ENCODE measurements at places on chromosomes 7 and 10.

DNA sequence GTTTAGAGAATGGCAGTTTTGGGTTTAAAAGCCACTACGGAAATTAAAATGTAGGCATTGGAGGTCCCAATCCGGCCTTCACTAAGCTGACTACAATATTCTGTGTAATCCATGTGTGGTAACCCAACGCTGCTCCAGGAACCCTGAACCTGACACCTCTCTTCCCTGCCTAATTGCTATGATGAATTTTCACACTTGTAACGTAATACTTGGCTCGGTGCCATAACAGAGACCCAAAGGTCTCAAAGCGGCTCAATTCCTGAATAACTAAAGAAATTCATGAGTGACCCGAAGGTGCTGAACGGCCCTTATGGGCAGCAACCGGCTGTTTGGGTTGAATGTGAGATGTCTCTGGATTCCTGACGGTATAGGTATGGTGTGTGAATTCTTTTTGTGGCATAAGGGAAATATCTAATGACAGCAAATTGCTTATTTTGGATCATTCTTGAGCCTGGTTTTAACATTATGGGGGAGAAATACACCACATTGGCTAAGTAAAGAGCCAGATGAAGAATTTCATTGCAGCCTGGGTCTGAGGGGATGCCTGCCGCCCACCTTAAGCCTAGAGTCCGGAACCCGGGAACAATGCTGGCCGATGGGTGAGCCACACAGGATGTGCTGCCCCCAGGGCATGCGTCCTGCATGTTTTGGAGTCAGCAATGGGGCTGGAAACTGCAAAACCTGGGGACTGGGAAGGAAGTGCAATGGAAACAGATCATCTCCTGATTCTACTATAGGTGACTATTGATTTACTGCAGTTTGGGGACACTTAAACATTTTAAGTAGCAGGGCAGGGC is 69.7 kb upstream of the FZD8 start:
- DNase-seq, result no peak

GRCh38 chr10:124741281-124741921 is 2.8 kb downstream of the FAM53B start:
- DNase-seq, result peak; percentile 60

DNA sequence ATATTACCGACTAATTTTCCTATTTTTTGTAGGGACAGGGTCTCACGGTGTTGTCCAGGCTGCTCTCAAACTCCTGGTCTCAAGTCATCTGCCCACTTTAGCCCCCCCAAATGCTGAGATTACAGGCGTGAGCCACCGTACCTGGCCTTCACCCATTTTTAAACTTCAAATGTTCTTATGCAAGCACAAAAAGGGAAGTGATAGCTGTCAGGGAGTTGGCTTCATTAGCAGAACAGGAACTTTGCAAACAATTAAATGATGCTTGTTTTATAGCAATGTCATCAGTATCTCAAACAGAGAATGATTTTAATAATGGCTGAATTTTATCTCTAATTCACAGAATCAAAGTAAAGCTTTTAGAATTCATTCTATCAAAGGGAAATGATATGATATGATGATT is 49.8 kb upstream of the FAM171A1 start:
- DNase-seq, result no peak

DNA sequence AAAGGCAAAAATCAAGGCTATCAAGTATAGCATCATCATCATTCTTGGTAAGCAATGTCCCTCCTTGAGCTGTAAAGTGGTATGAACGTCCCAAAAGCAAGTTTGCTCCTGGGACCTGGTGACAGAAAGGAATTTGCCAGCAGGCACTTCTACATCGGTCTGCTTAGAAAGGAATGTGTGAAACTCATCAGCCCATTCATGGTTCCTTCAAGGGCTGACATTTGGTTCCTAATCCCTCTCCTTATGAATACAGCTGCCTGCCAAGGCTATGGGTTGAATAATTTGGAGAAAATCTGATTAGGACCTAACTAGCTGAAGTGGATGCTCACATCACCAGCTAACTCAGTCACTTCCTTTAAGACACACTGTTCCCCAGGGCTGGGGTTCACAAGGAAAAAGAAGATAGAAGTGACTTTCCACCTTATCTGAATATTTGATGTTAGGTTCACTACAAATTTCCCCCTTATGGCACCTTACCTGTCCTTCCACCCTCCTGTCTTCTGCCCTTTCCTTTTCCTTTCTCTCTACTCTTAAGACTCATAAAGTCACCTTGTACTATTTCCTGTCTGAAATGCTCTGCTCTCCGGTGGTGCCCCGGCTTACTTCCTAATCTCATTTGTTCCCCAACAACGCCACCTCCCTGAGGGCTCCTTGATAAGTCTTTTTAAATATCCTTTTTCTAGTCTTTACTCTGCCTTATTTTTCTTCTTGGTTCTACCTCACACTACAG is 187.1 kb downstream of the NPSR1 start:
- no peak for DNase-seq

DNA sequence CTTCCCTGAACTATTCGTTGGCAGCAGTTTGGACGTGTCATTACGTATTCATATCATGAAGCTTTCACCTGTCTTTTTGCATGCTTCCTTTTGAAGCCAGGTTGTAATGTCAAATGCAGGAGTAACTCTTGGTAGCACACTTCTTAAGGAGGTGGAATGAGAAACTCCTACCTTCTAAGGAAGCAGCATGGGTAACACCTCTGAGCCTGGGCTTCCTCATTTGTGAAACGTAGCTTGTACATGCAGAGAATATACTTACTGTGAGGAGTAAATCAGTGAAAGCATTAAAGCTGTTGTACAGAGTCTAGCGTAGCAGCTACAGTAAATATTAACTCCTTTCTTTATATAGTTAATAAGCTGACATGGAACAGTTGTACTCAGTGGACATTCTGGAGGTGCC is 21.1 kb downstream of the CUL1 start:
- DNase-seq, result no peak

DNA sequence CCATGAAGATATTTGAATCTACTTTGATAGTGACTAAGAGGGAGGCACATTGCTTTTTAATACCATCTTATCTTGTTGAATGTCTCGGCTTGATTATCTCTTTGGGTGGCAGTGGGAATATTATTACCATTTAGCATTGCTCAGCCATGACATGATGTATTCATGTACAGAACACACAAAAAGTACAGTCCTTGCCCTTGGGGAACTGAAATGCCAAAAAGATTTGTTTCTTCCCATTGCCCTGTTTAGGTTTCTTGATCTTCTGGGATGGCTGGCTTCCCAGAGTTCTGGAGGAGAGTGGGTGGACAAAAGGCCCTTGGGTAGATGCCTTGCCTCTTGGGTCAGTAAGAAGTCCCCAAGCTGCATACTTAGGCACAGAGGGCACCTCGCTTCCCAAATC is 23.8 kb downstream of the SUFU start:
- DNase-seq, result no peak

Measured in activated CD4-positive, CD25-positive, alpha-beta regulatory T cell (primary cell).